Activated CD4-positive, CD25-positive, alpha-beta regulatory T cell (primary cell): ENCODE measurements at places on chromosomes 5 and 9.

GRCh38 chr9:71910650-71911060 lies 338 bp downstream of the ABHD17B start:
- DNase-seq, result no peak

DNA sequence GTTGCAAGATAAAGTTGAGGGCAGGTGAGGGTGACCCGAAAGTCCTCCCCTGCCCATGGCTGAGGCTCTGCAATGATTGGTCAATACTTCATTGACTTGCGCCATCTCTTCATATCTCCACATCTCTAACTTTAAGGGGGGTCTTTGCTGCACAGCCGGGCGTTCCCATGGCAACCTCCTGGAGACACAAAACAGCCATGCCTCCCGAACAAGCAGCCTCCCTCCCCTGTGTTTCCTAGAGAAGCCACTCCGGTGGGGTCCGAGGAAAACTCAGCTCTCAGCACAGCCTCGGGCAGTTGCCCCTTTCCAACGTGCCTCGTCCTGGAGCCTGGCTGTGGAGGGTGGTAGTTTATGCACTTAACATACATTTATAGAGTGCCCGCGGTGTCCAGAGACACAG lies 57.5 kb downstream of the TSPAN17 start:
- no peak for DNase-seq

- no peak for DNase-seq
These were observed 67.2 kb downstream of the ANKRD31 start for GRCh38 chr5:75169516-75169915.

GRCh38 chr9:79799691-79800335 lies 228.0 kb downstream of the TLE4 start:
- DNase-seq, result no peak

DNA sequence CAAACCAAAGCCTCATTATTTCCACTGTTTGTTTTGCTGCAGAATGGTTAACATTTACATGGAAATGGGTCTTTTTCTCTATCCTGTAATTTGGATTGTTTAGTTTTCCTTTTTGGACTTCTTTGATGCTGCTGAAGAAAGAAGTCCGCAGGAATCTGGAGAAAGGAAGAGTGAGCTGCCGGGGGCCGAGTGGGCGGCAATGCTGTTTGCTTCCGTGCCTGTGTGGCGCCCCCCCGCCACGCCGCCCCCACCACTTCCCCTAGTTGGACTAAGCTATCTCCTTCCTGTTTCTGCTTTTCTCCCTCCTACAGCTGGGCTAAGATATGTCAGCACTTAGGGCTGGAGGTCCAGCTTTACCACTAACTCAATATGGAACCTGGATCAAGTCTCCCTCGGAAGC lies 39.7 kb downstream of the ACTL7B start:
- no peak for DNase-seq

GRCh38 chr5:67118050-67118620 lies 78.5 kb downstream of the CD180 start:
- no peak for DNase-seq
